Activated CD4-positive, alpha-beta T cell treated with anti-CD3 and anti-CD28 coated beads, Interleukin-2, Interleukin-4, amounts not matched to agents 100 ng/mL and 50 ng/mL, durations not matched to agents 16 hours and 8 hours (primary cell): ENCODE measurements at places on chromosomes 2 and 18.

- DNase-seq: no peak
Observed at GRCh38 chr2:219111375-219112061, 49.1 kb downstream of the NHEJ1 start.

GRCh38 chr2:166494140-166494624 is at the start of gene SCN7A:
SCN7A (minus strand) TSS chr2:166494249; CDS start chr2:166477696, 16,553 bp downstream.
- no peak for DNase-seq

- DNase-seq: no peak
Observed at GRCh38 chr2:182182436-182182835, 196.8 kb downstream of the PPP1R1C start.

DNA sequence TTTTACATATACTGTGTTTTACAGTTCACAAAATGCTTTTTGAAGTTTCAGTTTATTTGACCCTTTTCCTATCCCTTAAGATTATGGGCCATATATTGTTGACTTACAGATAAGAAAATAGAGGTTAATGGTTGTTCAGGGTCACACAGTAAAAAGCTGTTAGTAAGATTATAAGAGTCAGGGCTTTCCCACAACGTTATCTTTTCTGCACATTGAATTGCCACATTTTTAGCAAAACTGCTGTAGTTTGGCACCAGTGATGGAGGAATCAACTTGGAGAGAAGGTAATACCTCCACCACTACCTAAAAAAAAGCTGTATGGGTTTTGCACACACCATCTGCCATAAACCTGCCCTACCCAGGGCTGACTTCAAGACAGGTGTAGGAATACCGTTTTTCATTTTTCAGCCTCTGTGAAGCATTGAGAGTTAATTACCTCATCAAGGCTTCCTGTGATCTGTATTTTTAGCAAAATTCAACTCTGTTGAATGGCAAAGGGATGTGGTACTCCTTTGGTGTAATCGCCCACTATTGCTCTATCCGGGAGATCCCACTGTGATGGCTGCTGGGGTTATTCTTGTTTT is 5.0 kb downstream of the SOWAHC start:
- DNase-seq: no peak

DNA sequence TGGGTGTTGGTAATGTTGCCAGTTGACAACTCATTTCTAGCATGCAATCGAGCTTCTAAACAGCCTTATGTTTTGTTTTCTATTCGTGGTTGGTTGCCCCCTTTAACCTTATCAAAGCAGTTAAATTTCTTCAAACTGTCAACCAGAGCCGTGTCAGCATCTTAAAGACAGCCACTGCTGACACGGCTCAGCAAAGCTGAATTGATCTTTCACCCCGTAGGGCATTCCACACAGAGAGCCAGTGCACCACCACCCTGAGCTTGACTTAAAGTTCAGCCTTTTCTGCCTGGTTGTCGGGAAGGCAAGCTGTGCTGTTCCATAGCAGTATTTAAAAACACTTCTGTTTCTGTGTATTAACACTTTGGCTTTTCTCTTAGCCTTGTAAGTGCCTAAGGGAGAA is 355.0 kb upstream of the CHST9 start:
- DNase-seq: no peak

- no peak for DNase-seq
Observed at GRCh38 chr2:36473230-36473629, 117.7 kb downstream of the CRIM1 start.

GRCh38 chr18:35303610-35304009 is 13.6 kb upstream of the ZSCAN30 start:
- no peak for DNase-seq

GRCh38 chr2:101831351-101831865 is 133.9 kb downstream of the MAP4K4 start:
- peak; percentile 68 for DNase-seq

GRCh38 chr2:165952741-165953211 is 800 bp downstream of the TTC21B start:
- DNase-seq: no peak

GRCh38 chr18:13888191-13888716 is 27.1 kb downstream of the MC2R start:
- no peak for DNase-seq

GRCh38 chr2:101872480-101872879 is 119.3 kb upstream of the IL1R2 start:
- no peak for DNase-seq

GRCh38 chr18:42959528-42959927 is 156.0 kb downstream of the RIT2 start:
- no peak for DNase-seq

- DNase-seq: no peak
Observed at GRCh38 chr2:28400921-28401320, 8.3 kb downstream of the FOSL2 start.

- no peak for DNase-seq
Observed at GRCh38 chr2:9424447-9425164, 1.2 kb downstream of the CPSF3 start.

DNA sequence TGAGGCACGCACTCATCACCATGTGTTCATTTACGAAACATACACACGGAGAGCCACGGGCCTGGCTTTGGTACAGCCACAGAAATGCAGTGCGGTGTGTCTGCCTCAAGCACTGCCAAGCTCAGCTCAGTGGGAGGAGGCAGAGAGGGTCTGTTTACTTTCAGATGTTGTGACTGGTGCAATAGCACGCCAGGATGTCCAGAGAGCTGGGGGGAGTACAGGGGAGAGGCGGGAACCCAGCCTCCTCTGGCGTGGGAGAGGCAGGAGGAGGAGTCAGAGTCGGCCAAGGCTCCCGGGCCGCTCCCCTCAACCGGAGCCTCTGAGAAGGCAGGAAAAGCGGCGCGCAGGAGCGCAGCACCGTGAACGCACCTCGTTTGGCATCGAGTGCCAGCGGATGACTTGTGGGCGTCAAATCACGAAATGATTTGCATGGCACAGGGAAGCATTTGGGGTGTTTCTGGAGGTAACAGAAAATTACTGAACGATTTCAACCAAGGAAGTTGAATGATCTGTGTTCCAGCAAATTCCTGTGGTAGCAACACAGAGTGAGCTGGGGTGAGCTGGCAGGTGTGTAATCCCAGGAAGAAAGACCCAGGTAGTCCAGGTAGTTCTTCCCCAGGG is 143.0 kb downstream of the ZNF516 start:
- no peak for DNase-seq

DNA sequence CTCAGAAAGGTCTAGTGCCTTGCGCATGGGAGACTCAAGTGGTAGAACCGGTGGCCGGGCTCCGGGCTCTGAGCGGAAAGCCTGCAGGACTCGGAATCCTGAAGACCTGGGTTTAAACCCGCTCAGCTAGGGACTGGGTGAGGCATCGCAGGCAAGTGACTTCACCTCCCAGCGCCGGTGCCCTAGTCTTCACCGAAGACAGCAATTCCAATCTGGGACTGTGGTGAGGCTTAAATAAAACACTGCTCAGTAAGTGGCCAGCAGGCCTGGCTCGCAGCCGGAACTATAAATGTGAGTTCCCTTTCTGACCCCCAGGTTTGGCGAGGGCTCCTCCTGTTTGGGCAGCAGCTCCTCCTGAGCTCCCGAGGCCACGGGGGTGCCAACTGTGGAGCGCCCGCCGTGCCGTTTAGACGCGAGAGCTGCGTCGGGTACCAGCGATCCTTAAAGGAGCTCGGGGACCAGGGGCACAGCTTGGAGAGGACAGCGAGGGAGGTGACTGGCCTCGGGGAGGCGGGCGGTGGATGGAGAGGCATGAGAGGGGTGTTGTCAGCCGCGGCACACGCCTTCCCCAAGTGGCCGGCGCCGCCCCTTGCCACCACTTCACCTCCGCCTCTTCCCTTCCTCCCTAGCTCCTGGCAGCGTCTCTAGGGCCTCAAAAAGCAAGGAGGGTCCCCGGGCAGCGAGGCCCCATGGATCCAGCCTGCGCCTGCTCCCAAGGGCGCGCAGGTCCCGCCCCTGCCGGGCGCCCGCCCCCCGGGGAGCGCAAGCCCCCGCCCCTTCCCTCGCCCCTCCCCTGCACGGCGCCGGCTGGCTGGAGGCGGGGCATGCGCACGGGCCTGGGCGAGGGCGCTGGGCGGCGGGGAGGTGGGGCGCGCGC is 757 bp upstream of the MTCL1 start:
- peak; percentile 82 for DNase-seq

- no peak for DNase-seq
Observed at GRCh38 chr2:85925216-85925671, 36.5 kb upstream of the ST3GAL5 start.

GRCh38 chr2:230575642-230576324 is 136.9 kb upstream of the CAB39 start:
- peak; percentile 52 for DNase-seq

DNA sequence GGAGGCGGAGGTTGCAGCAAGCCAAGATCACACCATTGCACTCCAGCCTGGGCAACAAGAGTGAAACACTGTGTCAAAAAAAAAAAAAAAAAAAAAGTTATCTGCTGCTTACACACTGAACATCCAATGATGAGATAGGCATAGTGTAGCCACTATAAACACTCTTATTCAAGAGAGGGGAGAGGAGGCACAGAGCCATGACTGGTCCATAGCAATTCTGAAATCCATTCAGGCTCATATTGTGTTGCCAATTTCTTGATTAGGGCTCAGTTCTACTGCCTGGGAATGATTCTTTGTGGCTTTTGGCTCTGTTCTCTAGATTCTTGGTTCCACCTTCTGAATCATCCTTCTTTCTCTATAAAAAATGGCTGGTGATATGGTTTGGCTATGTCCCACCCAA is 136.1 kb downstream of the ZFP36L2 start:
- no peak for DNase-seq

GRCh38 chr2:172335736-172336135 is 91.7 kb upstream of the ITGA6 start:
- no peak for DNase-seq

- DNase-seq: no peak
Observed at GRCh38 chr2:121388371-121388770, 103.4 kb upstream of the TFCP2L1 start.

- no peak for DNase-seq
Observed at GRCh38 chr2:220226076-220226475, 598.6 kb downstream of the SLC4A3 start.

GRCh38 chr2:196967116-196967515 is 40.6 kb upstream of the PGAP1 start:
- no peak for DNase-seq

GRCh38 chr2:180707884-180708205 is 272.6 kb upstream of the UBE2E3 start:
- no peak for DNase-seq

- DNase-seq: no peak
Observed at GRCh38 chr2:237835372-237835771, 24.1 kb upstream of the RAMP1 start.

GRCh38 chr18:55340998-55341397 is 247.0 kb downstream of the TCF4 start:
- no peak for DNase-seq
